NCI-H2107 (cell line): ENCODE measurements at places on chromosomes 6 and 20.
A peak's percentile ranks its signal among the peaks of the same experiment; 100 is the strongest.

- DNase-seq = no peak
Measured at GRCh38 chr20:23366384-23366783, 4.4 kb downstream of the GZF1 start.

- no peak for DNase-seq
Measured at GRCh38 chr20:15759594-15759993, 813.7 kb downstream of the KIF16B start.

DNA sequence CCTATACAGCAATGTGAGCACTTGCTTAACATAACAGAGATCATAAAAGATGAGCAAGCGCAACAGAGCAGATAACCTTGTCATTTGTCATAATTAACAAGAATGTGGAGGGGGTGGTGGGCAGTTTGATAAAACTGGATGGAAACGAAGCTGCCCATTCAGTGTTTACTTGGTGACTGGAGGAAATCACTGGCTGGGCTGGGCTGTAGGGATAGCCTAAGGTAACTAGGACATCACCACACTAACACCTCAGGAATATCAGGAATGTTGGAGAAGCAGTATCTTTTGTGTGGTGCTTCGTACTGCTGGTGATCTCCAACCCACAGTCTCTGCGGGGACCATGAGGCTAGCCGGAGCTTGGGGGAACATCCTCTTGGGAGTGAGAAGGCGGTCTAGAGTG lies 218.4 kb downstream of the HIVEP2 start:
- DNase-seq = no peak

- DNase-seq = no peak
Measured at GRCh38 chr20:44431502-44432234, 44.0 kb upstream of the TTPAL start.

GRCh38 chr6:161804838-161805237 lies 531.0 kb upstream of the AGPAT4 start:
- DNase-seq = no peak

DNA sequence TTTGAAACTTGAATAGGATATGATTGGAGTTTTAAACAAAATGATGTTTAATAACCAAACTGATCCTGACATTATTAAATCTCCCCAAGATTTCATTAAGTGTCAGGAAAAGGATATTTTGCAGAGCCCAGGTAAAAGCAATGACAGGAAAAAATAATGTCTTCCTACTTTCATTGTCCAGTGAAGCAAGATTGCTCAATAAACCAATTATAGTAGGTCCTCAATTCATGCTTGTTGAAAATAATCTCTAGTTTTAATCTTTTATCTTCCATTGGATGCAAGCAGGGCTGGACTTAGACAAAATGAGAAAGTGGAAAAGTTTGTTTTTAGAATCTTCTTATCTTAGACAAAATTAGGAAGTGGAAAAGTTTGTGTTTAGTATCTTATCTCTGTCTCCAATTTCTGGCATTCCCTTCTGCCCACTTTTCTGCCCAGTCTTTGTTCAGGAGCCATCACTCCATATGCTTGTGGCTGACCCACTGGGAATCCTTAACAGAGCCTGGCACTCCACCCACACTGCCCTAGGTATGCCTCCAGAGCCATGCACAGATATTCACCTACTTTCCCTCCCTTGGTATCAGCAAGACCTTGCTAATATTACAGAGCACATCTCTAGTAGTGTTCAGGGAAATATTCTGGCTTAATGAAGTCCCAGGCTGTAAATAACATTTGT lies 57.0 kb upstream of the CARMIL1 start:
- DNase-seq = no peak

- no peak for DNase-seq
Measured at GRCh38 chr6:28865401-28866204, 58.2 kb downstream of the TRIM27 start.

DNA sequence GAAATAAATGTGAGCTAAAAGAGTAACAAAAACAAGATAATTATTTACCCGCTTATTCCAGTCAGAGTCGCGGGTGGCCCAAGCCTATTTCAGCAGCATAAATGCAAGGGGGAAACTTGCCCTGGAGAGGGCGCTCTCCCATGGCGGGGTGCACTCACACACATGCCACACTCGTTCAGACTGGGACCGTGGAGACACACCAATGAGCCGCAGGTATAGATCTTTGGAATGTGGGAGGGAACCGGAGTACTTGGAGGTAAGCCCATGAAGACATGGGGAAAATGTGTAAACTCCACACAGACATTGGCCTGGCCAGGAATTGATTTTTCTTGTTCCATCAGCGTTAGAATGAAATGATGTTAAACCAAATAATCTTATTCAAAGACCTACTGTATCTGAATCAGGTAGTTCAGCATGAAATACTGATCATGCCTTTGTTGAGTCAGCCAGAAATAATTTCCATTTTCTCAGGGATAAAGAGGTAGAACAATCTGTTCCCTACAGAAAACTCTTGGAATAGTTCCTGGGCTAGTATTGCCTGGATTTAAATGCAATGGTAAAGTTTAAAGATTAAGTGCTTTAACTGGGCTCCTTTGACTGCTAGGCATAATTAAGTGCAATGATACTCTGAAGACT lies 191.5 kb downstream of the MCHR2 start:
- no peak for DNase-seq

GRCh38 chr6:150272976-150273315 lies 95.9 kb upstream of the IYD start:
- no peak for DNase-seq

DNA sequence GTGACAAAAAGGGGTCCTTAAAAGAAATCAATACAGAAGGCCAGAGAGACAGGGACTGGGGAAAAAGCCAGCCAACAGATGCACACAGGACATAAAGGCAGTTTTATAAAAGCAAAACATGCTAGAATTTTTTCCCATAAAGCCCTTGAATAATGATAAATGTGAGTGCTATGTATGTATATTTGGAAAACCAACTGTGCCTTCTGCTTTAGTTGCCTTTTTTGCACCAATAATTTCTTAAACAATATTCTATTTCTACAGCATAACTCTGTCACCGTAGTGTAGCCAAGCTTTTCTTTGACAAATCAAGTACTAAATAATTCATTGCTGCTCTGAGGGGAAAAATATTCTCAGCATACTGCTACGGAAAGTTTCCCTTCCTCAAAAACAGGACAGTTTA lies 730.6 kb upstream of the NRSN1 start:
- DNase-seq = no peak

GRCh38 chr6:157539421-157539822 lies 158.4 kb downstream of the ZDHHC14 start:
- no peak for DNase-seq

DNA sequence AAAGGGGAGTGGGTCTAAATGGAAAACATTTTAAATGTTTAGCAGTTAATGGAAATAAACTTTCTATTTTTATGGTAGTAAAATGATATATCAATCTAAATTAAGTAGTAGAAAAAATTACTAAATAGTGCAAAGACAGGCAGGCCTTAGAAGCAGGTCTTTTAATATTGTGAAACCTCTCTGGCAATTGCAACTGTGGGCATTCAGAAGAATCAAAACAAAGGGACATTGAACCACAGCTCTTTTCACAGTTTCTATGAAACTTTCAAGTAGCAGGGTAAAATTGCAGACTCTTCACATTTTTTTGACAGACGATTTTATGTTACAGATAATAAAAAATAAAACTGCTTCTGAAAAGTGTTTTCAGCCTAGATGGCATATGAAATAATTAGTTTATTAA lies 533.7 kb downstream of the BCKDHB start:
- no peak for DNase-seq

DNA sequence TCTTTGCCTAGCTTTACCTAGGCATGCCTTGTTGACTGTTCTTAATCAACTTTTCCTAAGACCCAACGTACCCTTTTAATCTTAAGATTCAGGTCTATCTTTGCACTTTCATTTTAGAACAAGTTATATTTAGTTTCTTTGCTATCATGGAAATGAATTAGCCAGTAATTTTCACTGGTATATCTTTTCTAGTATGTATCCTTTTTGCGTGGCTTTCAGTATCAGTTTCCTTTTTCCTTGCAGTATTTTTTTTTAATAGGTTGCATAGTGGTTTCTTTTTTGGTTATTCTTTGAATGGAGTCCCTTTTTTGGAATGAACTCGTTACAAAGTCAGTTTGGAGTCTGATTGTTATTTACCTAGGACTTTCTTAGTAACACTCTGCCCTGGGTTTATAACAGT lies 7.3 kb downstream of the ANKEF1 start:
- DNase-seq = no peak

DNA sequence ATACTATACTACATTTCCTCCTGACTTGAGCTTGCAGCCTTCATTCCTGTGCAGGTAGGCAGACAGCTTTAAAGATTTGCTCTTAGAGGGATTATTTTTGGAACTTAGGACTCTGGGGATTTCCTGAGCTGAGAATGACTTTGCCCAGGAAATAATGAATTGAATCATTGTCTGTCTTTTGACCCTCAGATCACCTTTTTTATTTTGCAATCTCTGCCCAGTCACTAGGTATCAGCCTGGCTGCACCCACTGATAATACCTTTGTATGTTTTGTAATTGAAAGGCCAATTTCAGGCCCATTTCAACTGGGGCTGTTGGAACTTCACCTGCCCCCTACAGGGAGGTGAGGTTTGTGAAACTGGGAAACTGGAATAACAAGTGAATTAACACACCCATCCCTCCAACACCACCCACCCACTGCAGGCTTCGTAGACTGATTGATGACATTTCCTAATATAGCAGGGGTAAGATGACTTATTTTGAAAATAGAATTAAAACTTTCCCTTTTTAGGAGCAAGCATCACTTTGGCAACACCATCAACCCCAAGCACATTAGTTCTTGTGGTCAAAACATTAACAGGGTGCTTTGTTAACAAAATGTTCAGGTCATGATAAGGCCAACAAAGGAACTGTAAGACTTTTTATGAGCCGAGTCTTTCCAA lies 157.1 kb upstream of the CENPW start:
- no peak for DNase-seq

DNA sequence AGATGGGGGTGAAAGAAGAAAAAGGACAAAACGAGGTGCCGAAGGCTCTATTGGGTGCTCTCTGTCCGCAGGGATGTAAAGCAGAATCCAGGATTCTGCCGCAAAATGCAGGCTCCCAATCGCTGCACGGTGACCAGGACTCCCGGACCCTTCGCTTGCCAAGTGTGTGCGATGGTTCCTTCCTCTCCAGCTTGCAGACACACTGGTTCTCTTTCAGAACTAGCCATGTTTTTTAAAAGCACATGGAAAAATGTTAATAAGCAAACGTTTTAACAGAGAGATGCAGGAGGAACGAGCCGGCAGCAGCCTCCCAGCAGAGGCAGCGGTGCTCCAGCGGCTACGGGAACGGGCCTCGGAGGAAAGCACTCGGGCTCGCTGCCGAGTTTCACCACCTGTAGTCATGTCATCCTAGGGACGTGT lies 59.6 kb downstream of the ZNF831 start:
- DNase-seq = no peak

- no peak for DNase-seq
Measured at GRCh38 chr6:105954148-105954547, 132.0 kb upstream of the PRDM1 start.

- no peak for DNase-seq
Measured at GRCh38 chr6:149129371-149130077, 188.0 kb upstream of the TAB2 start.

- DNase-seq = no peak
Measured at GRCh38 chr6:11814819-11815218, 36.2 kb upstream of the ADTRP start.

DNA sequence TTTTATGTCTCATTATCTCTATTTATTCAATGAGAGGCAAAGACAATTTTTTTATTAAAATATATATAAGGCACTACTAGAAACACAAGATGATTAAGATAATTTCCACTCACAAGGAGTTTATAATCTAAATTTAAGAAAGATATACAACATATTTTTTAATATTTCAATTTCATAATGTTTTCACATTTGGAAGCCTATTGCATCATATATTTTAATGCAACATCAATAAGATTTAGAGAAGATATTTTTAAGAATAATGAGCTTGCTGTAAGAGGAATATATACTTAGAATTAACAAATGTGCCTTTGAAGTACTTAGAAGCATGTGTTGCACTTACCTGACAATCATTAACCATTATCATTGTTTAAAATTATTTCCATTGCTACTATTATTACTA lies 597.7 kb upstream of the BTBD3 start:
- DNase-seq = no peak

- no peak for DNase-seq
Measured at GRCh38 chr20:10919396-10920140, 245.8 kb upstream of the JAG1 start.

DNA sequence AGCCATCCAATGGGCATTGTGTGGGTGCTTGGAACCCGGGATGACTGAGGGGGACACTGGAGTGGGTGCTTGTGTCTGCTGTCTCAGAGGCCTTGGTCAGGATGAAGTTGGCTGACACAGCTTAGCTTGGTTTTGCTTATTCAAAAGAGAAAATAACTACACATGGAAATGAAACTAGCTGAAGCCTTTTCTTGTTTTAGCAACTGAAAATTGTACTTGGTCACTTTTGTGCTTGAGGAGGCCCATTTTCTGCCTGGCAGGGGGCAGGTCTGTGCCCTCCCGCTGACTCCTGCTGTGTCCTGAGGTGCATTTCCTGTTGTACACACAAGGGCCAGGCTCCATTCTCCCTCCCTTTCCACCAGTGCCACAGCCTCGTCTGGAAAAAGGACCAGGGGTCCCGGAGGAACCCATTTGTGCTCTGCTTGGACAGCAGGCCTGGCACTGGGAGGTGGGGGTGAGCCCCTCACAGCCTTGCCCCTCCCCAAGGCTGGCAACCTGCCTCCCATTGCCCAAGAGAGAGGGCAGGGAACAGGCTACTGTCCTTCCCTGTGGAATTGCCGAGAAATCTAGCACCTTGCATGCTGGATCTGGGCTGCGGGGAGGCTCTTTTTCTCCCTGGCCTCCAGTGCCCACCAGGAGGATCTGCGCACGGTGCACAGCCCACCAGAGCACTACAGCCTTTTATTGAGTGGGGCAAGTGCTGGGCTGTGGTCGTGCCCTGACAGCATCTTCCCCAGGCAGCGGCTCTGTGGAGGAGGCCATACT lies 49.4 kb downstream of the PYGB start:
- DNase-seq = no peak

GRCh38 chr6:11427723-11428245 lies 109.8 kb upstream of the TMEM170B start:
- no peak for DNase-seq

DNA sequence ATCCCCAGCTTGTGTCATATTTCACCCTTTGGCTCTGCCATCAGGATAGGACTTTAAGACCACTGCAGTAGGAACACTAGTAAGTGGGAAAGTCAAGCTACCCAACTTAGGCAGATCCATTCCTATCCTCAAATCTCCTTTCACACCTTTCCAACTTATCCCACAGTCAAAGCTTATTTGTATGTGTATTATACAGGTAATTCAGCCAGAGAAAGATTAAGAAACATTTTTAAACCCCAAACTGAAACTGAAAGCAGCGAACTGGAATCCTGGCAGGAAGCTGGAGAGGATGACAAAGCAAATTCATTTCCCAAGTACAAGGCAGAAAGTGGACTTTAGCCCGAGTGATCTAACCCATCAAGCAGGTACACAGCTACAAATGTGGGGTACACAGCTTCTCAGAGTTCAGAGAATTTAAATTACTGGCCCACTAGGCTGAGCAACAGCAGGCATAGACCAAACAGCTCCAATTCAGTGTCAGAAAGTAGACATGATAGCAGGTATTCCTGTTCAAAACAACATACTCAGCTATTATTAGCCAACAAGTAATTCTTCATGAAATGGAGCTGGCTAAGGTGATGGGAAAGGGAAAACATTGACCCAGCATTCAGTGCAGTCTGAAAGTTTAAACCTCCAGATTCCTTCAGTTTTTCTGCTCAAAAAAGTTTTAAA lies 39.1 kb downstream of the ILRUN start:
- DNase-seq = peak; percentile 3

- DNase-seq = no peak
Measured at GRCh38 chr20:31572042-31572700, 32.9 kb upstream of the ID1 start.

- no peak for DNase-seq
Measured at GRCh38 chr20:64137598-64138031, 26.6 kb upstream of the MYT1 start.

GRCh38 chr6:98924647-98925046 lies 23.1 kb downstream of the FBXL4 start:
- no peak for DNase-seq
